ENCODE measurements at places on chromosomes 12 and 14.
A peak's percentile ranks its signal among the peaks of the same experiment; 100 is the strongest.

GRCh38 chr14:30317729-30318128 lies 241.2 kb upstream of the G2E3 start:
- DNase-seq, result no peak

DNA sequence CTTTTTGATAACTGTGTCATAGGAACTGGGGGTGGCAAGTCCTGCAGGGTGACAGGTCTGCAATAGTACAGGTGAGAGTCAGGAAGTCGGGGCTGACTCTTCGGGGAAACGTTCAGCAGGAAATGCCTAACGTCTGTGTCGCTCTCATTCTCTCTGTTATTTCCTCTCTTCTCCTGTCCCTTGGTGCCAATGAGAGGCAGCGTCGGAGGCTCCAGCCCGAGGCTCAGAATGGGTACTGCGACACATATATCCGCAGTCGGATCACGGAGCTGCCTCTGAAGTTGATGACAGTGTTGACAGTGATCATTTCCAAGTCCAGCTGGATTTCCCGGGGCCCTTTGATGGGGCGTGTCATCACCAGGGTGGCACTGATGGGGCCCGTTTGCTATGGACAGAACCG lies 2.7 kb upstream of the TC2N start:
- DNase-seq, result peak; percentile 71

GRCh38 chr12:101780599-101780998 lies 41.3 kb upstream of the SYCP3 start:
- no peak for DNase-seq

DNA sequence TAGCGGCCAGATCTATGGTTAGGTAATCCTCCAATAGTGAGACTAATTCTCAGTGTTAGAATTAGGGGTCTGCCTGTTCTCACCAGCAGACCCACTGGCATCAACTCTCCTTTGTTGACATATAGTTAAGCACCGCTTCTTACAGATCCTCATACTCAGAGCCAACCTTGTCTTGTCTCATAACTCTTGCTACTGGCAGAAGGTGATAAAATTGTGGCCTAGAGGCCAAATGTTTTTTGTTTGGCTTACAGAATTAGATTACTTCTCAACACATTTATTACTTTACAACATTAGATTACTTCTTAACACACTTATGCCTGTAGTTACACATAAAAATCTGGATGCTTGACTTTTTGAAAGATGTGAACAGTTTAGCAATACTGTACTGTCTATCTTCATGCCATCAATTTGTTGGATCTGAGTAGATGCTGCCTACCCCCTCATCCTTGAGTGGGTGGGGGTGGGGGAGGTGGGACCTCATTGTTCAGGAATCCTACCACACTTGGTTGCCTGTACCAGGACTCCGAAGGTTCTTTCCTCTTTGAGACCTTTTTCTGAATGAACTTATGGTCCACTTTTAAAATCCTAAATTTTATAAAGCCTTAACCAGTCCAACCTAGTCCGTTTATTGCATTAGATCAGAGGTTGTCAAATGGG lies 7.0 kb downstream of the MTHFD1 start:
- no peak for DNase-seq

- DNase-seq, result no peak
Measured at GRCh38 chr14:55071870-55072640, 20.6 kb downstream of the MAPK1IP1L start.

DNA sequence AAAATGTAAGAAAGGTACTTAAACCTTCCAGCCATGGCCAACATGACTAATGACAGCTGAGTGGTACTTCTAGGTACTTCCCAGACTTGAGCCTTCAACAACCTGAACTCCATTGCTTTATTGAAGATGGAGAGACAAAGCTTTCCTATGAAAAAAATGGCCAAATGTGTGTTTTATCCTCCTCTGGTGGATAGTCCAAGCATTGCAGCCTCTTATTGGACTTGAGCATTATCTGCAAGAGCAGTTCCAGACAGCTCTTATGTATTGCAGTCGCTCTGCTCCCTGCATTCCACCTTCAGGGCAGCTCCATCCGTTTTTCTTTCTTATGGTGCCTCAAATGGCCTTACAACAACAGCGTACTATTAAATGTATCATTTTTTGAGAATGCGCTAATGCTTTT lies 588.2 kb downstream of the NRXN3 start:
- DNase-seq, result no peak

GRCh38 chr12:128592220-128592744 lies 231.5 kb downstream of the SLC15A4 start:
- no peak for DNase-seq

- DNase-seq, result no peak
Measured at GRCh38 chr14:88064841-88065240, 59.9 kb downstream of the GPR65 start.

DNA sequence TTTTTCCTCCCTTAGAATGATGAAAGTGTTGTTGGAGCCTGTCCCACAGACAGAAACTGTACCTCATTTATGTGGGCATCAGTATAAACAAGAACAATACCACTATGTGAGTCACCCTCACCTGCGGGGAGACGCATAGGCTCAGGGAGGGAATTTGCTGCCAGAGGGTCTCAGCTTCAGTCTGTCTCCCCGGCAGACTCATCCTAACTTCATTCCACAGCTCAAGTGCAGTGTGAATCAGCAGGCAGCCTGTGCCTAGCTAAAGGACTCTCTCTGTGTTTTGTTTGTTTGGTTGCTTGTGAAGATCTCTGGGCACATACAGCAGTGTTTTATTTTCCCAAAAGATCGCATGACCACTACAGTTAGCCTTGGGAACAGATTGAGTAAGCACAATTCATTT lies 98.9 kb downstream of the PRKCH start:
- no peak for DNase-seq

- DNase-seq, result no peak
Measured at GRCh38 chr12:110741341-110742095, 1.2 kb downstream of the PPP1CC start.

DNA sequence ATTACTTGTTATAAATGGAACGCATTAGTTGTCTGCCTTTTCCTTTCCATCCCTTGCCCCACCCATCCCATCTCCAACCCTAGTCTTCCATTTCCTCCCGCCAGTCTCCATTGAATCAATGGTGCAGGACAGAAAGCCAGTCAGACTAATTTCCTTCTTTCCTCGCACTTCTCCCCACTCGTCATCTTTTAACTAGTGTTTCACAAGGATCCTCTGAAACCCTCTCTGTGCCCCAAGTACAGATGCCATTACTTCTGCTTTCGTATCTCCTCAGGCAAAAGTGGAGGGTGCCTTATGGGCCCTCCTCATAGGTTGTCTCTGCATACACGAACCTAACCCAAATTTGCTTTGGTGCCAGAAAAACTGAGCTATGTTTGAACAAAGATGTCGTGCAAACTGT lies 4.2 kb downstream of the DAZAP2 start:
- DNase-seq, result no peak

- no peak for DNase-seq
Measured at GRCh38 chr12:45660330-45660729, 69.2 kb upstream of the ARID2 start.

DNA sequence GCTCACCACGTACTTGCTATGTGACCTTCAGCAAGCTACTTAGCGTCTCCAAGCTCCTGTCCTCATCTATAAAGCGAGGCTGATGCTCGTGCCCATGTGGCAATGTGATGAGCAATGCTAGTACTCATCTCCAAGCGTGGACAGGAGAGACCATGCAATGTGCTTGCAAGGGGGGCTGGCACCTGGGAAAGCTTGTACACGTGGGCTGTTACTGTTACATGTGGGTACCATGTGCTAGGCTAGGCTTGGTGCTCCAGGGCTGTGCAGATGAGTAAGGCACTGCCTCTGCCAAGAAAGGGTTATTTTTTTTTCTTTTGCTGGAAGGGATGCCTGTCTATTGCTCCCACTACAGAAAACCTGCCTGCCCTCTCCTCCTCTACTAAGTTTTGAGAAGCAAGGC lies 46.6 kb downstream of the TSPAN11 start:
- DNase-seq, result no peak

DNA sequence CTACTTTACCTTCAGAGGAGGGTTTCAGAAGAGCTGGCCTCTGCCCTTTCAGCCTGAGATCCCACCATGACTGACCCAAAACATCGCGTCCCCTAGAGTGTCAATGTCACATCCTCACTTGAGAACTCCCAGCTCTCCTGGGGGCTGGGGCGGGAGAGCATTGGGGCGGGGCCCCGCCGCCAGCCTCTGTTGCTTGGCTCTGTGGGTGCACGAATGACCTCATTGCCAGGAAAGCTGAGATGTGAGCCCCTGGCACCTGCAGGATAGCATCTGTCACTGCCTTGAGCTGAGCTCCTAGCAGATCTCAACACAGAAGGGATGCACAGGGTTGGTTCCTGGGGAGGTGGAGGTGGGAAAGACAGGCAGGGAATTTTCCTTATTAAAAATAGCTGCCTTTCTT lies 20.6 kb upstream of the MYL2 start:
- no peak for DNase-seq

DNA sequence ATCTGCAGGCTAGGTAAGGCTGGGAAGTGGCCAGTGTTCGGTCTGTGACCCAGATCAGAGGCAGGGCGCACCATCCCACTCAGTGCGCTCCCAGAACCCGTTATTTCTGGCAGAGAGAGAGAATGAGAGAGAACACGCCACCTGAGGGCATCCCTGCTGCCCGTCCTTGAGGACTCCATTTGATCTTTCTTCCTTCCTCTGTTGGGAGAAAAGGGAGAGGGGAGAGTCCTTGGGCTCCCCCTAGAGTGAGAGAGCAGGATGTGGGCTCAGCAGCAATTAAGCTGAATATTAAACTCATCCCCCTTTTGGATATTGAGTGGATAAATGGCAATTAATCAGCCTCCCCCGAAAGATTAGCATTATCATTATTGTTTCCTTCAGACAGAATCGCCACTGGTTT lies 70.6 kb downstream of the IFT43 start:
- no peak for DNase-seq

DNA sequence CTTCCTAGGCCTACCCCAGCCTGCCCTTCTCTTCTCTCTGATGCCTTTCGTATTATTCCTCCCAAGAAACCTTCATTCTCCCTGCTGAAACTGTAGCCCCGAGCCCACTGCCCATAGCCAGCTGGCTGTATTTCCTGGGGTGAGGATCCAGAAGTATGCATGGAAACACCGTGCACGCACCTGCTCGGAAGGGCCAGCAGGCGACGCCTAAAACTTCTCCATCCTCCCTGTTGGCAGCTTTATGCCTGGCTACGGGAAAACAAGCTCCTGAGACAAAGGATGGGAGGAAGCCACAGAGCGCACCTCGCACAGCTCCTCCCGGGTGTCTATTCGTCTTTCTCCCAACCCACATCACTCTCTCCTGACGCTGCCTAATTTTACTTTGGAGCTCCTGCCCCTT lies 69.0 kb upstream of the CAPRIN2 start:
- no peak for DNase-seq

DNA sequence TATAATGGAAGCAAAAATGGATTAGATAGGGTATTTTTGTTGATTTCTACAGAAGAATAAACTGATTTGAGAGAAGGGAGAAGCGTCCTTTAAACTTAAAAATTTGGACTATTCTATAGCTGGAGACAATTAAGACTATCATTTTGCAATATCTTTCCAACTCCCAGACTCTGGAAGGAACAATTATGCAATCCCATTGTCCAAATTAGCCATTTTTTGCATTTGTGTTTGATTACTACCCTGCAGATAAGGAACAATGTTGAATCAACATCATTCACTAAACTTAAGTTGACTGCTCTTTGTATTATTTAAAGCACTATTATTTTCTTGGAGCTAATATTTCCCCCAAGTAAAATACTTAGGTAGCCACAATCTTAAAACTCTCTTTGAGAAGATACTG lies 34.8 kb upstream of the SELPLG start:
- no peak for DNase-seq

GRCh38 chr12:96045566-96045965 lies 10.2 kb upstream of the LTA4H start:
- DNase-seq, result no peak

DNA sequence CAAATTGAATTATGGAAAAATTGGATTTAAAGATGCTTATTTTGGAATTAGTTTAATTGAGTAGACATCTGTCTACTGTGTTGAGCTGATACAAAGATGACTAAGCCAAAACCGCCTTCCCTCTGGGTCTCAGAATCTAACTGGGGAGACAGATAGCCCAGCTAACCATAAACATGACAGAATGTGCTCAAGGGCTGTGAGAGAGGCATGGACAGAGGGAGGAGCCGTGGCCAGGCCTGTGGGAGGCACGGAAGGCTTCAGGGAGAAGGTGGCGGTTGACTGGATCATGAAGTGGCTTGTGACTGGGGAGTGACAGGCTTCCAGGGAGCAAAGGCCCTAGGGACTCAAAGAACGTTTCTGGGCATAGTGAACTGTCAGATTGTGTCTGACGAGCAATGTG lies 74.6 kb downstream of the DACT1 start:
- no peak for DNase-seq

DNA sequence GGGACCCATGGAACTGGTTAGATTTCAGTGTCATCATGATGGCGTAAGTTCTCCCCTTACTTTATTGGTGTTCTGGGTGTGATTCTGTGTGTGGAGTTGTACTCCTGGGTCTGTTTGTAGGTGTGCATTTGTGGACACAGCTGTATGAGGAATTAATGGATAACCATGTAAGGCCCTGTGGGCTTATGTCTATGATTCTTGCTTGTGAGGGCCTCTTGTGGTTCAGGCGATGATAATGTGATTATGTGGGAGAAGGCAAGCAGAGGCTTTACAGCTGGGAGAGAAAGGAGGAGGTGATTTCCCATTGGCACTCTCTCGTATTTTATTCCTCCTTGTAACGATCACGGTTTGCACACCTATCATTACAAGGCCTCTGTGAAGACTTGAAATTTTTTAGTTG lies 96.1 kb downstream of the SCN8A start:
- DNase-seq, result no peak

- no peak for DNase-seq
Measured at GRCh38 chr12:13146336-13146938, 43.0 kb upstream of the GSG1 start.

GRCh38 chr12:54431911-54432814 lies 13.1 kb upstream of the ITGA5 start:
- no peak for DNase-seq

GRCh38 chr12:42128327-42128726 lies 16.3 kb downstream of the GXYLT1 start:
- no peak for DNase-seq

- DNase-seq, result peak; percentile 60
Measured at GRCh38 chr12:108565976-108566375, 3.6 kb downstream of the ISCU start.

GRCh38 chr12:5830111-5830510 lies 114.9 kb downstream of the ANO2 start:
- no peak for DNase-seq

GRCh38 chr12:49706351-49707127 lies 666 bp downstream of the FMNL3 start:
- DNase-seq, result peak; percentile 2

DNA sequence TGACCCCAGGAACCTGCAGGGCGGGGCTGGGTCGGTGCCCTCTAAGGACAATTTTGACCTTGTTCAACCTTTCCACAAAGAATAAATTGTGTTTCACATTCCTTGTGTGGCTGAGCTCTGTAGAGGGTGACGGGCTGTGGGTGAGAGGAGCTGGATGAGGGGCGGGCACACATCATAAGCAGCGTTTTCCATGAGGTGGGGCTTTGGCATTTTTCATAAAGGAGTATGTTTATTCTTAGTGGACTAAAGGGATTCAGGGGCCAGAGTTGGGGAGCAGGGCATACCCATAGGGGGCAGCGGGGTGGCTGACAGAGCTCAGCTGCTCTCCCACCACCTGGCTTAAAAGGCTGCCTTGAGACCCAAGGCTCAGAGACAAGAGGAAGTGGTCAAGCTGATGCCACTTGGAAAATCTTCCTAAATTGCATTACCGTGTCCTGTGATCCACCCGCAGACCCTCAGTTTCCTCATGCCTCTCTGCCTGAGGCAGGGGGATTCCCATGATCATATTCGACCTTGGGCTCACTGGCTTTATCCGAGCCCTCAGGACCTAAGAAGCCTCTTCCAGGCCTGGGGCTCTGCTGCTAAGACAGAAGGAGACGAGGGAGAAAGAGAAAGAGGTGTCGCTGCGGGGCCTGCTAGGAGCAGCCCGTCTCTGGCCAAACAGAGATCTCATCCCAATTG lies 11.4 kb downstream of the MMP14 start:
- no peak for DNase-seq

All from activated effector memory CD4-positive, alpha-beta T cell treated with Interleukin-2 at 50 U/mL for 16 hours (primary cell).